Stimulated activated CD8-positive, alpha-beta memory T cell treated with anti-CD3 and anti-CD28 coated beads, Interleukin-12 subunit alpha, Interleukin-12 subunit beta, amount 100 ng/mL, for 4 hours (primary cell): ENCODE measurements at places on chromosomes 7 and 10.

DNA sequence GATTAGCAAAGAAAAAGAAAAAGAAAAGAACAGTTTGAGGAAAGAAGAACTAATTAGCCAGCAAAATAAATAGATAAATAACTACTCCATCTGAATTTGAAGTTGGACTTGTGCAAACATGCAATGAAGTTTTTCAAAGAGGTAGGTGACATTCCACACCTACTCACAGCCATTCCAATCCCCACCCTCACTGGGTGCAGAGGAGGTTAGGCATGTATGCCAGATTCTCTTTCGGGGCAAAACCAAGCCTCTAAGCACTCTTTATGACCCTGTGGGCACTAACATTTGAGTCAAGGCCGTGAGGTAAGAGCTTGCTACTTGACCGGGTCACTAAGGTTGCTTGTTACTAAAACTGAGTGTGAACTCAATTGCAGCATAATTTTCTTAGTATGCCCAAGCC is 108.4 kb upstream of the SEMA3A start:
- DNase-seq = no peak

DNA sequence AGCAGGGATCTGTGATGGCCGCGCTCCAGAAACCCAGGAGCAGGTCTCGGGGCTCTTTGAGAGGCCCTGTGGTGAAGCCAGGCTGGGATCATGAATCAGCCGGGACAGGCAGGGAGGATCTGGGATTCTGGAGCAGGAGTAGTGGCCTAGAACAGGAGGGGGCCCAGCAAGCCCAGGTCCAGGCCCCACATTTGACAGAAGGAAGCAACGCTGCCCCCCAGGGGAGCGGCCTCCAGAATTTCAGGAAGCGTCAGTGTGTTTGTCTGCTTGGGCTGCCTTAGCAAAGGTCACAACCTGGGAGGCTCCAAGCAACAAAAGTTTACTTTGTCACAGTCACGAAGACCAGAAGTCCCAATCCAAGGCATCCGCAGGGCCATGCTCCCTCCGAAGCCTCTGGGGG is 36.8 kb downstream of the CLRN3 start:
- no peak for DNase-seq

DNA sequence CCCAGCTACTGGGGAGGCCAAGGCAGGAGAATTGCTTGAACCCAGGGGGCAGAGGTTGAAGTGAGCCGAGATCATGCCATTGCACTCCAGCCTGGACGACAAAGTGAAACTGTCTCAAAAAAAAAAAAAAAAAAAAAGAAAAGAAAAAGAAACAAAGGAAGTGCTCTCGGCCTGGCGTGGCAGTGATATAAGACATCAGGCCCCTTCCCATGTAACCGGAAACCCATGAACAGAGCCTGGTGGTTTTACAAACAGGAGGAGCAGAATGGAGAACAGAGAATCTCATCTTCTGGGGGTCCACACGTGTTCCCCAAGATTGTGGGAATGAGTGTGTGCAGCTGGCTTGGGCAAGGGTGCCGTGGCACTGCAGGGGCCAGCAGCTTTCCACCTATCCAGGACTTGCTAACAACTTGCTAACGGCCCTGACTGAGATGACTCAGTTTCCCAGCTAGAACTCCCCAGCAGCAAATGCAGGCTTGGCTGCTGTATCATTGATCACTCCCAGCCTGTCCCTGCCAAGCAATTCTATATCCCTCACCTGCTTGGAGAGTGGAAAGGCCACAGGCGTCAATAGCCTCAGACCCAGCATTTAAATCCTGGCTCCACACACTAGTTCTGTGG is 103.0 kb downstream of the COL26A1 start:
- no peak for DNase-seq

GRCh38 chr10:127982601-127983000 is 75.7 kb downstream of the PTPRE start:
- no peak for DNase-seq

- DNase-seq = no peak
Observed at GRCh38 chr10:48701139-48701901, 16.6 kb downstream of the WDFY4 start.

GRCh38 chr7:22372863-22373262 is 15.9 kb upstream of the RAPGEF5 start:
- DNase-seq = no peak

DNA sequence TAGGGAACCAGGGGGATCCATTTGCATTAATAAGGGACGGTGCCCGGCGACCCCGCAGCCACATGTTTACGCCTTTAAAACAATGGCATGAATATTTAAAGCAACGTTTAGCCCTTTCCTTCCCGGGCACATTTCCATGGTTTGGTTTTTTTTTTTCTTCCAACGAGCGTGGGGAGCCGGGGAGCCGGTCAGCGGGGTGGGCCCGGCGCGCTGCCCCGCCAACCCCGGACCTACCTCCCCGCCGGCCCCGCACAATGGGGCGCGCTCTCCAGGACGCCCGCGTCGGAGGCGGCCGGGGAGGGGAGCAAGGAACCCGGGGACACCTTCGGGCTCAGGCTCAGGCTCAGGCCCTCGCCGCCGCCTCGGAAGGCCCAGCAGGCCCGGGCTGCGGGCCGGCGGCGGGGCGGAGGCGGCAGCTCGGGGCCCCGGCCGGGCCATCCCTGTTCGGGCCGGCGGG is 1.0 kb downstream of the SEPHS1 start:
- DNase-seq = no peak
